ENCODE measurements at places on chromosomes 7 and 10. TPM values are rescaled to one million over a fixed set of nuclear protein-coding genes. Genes with fewer than 3 reads are reported as not detected.

Gene SGPL1
- 27.7 TPM for total RNA-seq

Gene PSMG3
- 54.1 TPM for total RNA-seq

Gene AOAH
- not detected for total RNA-seq

Gene MLXIPL
- 10.6 TPM for total RNA-seq

Gene MSMB
- not detected for total RNA-seq

Gene KLF14
- not detected for total RNA-seq

Data from myocyte (in vitro differentiated cells).